ENCODE measurements at places on chromosomes 5 and 9. TPM values are rescaled to one million over a fixed set of nuclear protein-coding genes. Genes with fewer than 3 reads are reported as not detected.
A peak's percentile ranks its signal among the peaks of the same experiment; 100 is the strongest.

DNA sequence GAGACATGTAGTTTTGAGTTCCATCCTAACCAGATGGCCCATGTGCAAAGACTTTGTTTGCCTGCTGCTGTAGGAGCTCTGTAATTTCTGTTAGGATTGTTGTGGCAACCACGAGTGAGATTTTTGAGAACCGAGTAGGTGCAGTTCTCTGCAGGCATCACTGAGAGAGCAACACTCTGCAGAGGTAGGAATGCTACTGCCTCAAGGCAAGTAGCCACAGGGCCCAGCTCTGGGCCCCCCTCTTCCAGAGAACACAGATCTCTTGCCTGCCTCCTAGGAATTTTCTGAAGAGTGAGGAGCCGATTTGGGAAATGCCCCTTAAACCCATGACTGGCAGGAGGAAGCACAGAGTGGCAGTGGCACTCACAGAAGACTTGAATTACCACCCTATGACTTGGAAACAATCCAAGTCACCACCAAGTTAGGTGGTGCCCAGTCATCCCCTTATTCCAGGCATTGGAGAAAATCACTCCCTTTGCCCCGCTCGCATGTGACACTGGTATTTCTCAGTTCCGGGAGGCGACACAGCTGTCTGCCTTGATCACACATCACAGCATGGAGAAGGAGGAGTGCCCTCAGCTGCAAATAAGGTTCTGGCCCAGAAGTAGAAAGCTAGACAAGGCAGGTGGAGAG is 52.5 kb upstream of the SLC2A8 start:
- DNase-seq, result no peak

DNA sequence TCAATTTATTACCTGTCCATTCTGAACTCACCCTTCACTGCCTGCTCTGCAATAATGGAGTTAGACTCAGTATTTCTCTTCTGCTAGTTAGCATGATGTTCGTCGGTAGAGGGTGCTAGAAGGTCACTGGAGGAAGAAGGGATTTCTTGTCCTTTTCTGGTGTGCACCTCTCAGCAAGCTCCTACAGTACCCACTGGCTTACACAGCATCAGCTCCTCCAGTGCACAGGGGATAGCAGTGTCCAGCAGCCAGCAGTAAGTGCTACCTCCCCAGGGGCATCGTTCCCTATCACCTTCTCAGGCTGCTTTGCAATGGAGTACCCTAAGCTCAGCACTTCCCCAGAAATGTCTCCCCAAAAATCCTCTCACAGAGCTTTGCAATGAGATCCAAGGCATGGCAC is 45.9 kb upstream of the APC start:
- peak; percentile 22 for DNase-seq

DNA sequence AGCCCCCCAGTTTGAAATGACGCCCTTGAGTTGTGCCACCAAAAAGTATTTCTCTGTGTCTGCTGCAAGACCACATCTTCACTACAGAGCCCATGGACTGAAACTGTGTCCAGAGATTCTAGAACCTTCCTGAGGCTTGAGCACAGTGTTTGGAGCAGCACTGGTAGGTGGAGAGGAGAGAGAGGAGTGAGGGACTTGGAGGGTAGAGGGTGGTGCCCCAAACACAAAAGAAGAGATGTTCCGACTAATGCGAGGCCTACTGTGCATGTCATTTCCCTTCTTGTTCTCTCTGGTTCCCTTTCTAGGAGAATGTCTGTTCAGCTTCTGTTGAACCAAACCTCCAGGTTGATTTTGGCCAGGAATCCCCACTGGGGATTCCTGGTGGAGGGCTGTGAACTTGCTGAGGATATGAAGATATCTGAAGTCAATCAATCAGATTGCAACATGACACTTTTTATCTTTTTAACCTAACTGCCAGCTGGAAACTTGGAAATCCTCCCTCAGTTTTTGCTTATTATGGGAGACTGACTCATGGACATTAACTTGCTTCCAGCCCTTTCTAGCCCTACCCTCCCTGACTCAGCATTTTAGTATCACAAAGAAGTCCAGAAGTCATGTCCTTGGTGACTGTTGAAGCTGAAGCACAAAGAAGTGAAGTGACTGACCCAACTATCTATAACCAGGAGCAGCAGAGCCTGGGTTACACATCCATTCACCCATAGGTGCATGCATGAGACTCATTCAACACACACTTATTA is 154.5 kb downstream of the NR3C1 start:
- DNase-seq, result no peak

DNA sequence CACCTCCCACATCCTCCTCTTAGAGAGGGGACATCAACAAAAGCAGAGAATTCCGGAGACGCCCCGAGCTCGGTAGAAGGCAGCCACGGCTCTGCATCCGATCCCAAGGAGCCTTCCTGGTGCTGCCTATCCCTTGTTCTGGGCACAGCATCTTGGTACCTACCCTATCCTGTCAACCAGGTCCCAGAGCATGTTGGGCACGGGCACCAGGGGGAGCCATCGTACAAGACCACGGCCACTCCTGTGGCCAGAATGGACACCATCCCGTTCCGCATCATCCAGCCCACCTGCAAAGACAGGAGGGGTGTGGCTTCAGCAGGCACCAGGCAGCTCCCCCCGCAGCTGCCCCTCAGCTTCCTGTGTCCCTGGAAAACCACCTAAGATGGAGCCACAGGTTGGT is 62.7 kb upstream of the ZNF354A start:
- peak; percentile 70 for DNase-seq

PGGT1B gene
- 20.6 TPM for total RNA-seq

DNA sequence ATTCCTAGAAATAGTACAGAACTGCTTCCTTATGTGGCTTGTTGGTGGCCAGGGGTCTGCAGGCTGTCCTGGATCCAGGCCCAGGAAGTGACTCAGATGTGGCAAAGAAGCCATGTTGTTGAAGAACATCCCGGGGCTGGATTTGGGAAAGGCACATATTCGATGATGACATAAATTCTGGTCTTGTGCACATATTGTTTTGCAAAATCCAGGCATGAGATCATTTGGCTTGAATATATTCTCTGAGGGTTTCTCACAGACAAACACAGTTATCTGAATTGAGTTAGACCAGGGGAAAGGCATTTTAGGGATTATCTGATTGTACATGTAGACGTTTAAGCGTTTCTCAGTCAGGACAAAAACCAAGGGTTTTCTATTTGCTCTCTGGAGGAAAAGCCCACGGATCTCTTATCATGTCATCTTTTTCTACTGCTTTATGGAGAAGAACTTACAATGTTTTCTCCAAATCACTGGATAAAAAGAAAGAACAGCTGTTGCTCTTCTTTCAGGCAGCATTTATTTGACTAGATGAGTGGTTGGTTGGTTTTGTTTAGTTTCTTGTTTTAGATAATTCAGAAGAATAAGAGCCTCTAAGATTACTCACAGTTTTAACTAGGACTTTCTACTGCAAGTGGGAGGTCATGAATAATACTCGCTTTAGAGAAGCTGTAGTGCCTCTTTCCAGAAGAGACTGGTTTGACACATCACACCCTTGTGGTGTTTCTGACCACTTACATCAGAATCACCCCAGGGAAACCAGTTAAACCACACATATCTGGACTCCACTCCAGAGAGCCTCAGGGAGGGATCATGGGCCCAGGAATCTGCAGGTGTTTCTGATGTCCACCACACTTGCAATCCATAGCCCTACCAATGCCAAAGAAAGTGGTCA is 29.5 kb upstream of the LHFPL2 start:
- no peak for DNase-seq

- DNase-seq, result peak; percentile 18
Measured at GRCh38 chr9:78811622-78812276, 514.8 kb downstream of the PSAT1 start.

- DNase-seq, result no peak
Measured at GRCh38 chr9:13020146-13021040, 245.6 kb downstream of the LURAP1L start.

OTULINL gene
- total RNA-seq, result 4.9 TPM

DIPK1B gene
- 52.8 TPM for total RNA-seq

DNA sequence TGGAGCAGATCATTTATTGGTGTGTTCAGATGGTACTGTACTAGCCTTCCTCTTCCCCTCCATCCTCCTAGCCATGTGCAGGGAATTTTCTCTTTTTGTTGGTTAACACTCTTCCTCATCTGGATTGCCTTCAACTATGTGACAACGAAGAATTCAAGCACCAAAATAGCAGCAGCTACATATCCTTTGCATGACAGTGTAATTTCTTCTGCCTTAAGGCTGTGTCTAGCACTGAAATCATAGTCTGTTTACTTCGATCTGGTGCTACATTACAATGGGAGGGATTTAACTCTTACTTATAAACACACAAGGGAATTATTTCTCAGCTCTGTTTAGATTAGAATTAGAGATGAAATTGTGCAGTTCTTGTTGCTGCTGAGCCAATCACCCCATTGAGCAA is 260.4 kb downstream of the ARL15 start:
- DNase-seq, result no peak

SLC1A3 gene
- total RNA-seq, result 8.5 TPM

DNA sequence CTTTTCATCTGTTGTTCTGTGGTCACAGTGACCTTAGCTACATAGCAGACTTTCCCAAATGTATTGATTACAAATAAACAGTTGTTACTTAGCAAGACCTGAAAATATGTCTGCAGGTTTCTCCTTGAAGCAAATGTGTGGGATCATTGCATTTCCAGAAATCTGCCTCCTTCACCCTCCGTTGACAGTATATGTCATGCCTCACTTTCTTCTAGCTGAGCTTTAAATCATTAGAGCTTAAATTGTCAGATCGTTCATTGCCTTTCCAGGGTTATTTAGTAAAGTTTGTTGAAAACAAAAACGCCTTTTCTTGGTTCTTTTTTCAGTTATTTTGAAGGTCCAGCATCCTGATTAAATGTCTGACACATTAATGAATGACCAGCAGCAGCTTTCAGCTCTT is 2.3 kb upstream of the MAML1 start:
- no peak for DNase-seq

- no peak for DNase-seq
Measured at GRCh38 chr5:10936081-10936855, 175.2 kb upstream of the DAP start.

ISL1 gene
- not detected for total RNA-seq

CCDC152 gene
- 11.8 TPM for total RNA-seq

DNA sequence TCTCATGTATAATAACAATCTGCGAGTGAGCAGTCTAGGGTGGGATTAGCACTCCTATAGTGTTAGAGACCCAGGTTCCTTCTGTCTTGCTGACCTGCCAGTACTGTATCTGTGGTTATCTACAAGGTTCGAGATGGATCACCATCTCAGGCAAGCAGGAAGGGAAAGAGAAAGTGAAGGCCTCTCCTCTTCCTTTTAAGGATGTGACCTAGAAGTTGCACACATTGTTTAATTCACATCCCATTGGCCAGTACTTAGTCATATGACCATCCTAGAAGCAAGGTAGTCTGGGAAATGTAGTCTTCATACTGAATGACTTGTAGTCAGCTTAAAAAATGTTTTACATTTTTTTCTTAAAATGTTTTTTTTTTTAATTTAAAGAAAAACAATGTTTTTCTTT is 168.6 kb downstream of the CARTPT start:
- peak; percentile 54 for DNase-seq

- no peak for DNase-seq
Measured at GRCh38 chr5:173689737-173690360, 73.4 kb upstream of the BOD1 start.

DNA sequence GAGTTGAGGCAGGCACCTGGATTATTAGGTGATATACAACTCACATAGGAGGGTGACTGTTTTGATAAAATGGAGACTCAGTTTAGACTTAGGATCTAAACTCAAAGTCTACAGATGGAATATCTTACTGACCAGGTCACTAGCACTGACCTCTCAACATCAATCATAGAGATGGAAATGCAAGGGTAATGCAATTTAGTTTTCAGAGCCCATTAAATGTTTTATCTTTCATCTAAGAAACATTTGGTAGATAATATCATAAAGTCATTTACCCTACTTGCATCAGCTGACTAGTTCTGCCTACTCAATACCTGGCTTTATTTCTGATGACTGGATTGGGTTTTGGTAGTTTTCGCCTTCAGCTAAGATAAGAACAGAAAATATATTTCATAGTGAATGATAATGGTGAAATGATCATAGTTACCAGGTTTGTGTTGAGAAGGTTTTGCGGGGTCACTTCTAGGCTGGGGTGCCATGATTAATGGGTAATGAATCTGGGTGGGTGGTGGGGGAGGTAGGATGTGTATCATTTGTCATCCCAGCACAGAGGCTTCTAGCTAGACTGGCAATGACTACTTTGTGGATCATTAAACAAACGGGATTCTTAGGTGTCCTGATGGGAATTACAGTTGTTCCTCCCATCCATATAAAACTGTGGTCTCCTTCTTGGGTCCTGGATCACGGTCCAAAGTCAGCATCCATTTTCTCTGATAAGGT is 173.4 kb downstream of the PPP2R2B start:
- no peak for DNase-seq

DNA sequence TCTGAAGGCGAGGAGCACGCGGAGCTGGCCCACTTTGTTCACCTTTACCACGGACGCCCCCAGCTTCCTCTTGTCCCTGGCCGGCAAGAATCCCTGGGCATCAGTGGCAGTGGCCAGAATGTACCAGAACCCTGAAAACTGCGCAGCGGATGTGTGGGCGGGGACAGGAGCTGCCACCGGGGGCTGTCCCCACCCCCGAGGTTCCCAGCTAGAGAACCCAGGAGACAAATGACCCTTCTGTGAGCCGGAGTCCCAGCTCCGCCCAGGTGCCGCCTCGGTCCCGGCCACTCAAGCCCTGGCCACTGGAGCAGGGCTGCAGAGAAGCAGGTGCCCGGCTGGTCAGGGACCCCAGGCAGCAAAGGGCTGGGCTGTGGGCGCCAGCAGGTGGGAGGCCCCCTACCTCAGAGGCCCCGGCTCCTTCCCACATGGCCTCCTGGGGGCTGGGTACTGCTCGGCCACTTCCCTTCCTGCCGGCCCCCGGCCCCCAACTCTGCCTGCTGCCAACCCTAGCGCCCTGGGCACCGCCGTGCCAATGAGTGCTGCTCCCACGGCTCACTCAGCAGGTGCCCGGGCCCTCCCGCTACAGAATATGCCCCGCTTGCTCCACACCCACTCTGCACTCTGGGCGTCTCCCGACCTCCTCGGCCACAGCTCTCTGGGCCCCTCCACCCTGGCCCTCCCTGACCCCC is 713 bp downstream of the LCN10 start:
- DNase-seq, result peak; percentile 16

- no peak for DNase-seq
Measured at GRCh38 chr9:68974431-68974830, 39.5 kb downstream of the PRKACG start.

DNA sequence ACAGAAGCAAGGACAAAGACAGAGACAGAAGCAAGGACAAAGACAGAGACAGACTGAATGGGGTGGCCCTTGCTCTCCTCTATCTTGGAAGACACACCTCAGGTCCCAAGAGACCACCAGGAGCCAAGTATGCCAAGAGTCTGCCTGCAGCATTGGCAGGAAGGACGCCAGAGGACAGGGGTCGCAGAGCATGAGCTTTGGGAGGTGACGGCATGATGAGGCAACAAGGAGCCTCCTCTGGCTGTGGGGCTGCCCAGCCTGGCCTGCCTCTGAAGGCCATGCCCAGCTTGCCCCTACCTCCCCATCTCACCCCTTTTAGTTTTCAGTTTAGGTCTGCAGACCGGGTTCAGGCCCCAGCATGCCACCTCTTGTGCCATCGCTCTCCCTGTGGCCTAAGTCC is 17.6 kb downstream of the PDGFRB start:
- no peak for DNase-seq

Data from neural progenitor cell (in vitro differentiated cells).